Muscle of back (tissue), 13 donors: ENCODE measurements at places on chromosomes 1 and 21. TPM values are rescaled to one million over a fixed set of nuclear protein-coding genes. Genes with fewer than 3 reads are reported as not detected.

- no peak for DNase-seq
Measured at GRCh38 chr21:35548904-35549615, 500.0 kb upstream of the RUNX1 start.

- DNase-seq = no peak
Measured at GRCh38 chr1:24177161-24177560, 9.9 kb downstream of the IFNLR1 start.

- no peak for DNase-seq
Measured at GRCh38 chr1:245730801-245731200, 576.0 kb downstream of the KIF26B start.

GRCh38 chr1:60224523-60224922, 151.0 kb upstream of the C1orf87 start:
- DNase-seq = peak; percentile 54

DNA sequence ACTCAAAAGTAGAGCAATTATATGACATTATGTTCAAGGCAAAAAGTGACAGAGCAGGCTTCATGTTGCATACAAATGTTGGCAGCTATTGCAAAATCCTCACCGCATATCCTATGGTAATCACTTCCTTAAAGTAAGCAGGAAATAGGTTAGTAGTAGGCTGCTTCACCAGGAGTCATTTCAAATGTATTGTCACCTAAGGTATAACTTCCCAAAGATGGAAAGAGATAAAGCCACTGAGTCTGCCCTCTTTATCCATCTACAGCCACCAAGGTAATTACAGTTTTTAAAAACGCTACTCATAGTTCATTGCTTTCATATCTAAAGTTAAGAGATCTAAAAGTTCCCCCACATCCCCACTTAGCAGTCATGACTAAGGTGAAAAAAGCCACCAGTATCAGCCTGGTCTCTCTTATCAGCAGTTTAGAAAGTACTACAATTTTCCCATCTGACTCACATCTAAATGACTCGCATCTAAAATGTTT, 31.6 kb upstream of the UBE2U start:
- DNase-seq = no peak

CD1E gene
- not detected for polyA plus RNA-seq

DNA sequence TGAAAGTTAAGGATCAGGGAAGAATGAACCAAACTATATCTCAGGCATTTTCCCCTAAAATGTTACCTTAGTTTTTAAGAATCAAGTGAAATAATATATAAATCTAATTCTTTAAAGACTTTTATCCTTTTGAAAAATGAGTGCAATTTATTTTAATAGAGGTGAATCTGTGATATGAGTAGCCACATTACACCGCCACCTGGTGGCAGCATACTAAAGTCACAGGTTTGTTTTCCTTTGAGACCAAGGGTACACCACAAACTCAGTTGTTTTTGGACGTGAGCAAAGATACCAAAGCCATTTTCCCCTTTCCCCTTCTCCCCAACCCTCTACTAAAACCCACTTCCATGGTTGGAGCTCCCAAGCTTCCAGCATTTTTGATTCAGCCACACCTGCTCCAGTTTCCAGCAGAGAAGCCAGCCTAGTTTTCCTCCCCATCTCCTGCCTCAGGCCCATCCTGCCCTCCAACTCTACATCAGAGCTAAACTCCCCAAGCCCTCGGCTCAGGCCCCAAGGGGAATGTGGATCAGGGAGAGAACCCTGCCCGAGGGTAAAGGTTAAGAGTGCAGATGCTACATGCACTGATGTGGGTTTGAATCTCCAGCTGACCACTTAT, 22.9 kb upstream of the LDLRAP1 start:
- peak; percentile 62 for DNase-seq

- peak; percentile 60 for DNase-seq
Measured at GRCh38 chr1:173202424-173203145, 4.5 kb downstream of the TNFSF4 start.

DNA sequence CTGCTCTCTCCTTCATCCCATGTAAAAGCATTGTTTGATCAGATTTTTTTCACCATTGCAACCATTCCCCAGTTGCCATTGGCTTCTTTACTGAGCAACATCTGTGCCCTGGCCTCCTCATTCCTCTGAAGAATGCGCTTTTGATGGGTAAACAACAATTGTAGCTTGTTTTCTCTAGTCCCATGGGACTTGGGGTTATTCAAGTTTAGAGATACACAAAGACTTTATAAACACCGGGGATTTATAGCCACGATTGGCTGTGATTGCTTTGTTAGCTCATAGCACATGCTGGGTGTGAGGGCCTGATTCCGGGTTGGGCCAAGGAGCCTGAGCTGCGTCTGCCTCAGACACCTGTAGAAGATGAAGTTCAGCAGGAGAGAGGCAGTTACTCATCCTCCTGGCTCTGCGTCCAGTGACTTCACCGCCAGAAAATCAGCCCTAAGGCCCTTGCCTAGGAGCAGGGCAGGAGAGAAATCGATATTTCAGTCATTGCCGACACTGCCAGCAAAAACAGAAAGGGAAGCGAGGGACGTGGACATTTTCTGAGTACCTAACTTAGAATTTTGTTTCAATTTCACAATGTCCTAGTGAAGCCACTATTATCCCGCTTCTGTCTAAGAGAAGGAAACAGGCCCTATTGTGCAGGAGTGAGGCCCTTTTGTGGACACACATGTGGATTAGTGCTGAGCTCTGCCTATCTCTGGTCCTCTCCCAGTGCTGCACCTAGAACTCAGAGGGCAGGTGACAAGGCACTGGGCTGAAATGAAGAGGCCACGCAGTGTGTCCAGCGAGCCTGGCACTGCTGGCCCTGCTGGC, 159.8 kb upstream of the USP24 start:
- peak; percentile 68 for DNase-seq

DNA sequence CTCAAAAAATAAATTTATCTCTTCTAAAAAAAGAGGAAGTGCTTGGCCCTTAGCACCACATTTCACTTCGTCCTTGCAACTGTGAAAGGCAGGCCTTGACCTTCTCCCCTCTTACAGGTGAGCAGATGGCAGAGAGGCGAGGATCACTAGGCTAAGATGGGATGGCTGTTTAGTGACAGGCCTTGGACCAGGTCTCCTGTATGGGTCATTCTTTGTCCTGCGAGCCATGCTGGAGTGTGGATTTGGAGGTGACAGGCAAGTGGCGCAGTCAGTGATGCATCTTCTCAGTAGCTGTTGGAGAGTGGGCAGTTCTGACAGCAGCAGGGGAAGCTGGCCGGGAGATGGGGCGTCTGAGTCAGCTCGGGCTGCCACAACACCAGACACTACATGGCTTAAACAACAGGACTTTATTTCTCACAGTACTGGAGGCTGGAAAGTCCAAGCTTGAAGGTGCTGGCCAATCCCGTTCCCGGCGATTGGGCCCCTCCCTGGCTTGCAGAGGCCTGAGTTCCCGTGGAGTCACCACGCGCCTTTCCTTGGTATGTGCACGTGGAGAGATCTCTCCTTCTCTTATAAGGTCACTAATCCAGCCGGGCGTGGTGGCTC, 16.5 kb downstream of the SLC27A3 start:
- no peak for DNase-seq

CELA3A gene
- 0.57 TPM for polyA plus RNA-seq

DNA sequence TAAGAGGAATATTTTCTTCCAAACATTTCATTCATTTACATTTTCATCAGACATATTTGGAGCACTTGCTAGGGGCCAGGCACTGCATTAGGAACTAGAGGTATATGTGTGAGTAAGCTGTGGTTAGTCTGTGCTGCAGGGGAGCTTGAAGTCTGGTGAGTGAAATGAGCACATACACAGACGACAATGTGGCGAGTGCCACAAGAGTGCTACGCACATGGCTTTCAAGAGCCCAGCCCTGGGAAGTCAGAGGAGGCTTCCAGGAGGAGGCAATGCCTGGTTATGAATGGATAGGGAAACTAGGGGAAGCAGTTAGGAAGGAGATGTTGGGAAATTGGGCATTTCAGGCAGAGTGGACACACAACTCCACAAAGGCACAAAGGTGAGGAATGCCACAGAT, 171.8 kb downstream of the IER5 start:
- no peak for DNase-seq

GRCh38 chr1:167455786-167456446, 62.4 kb downstream of the CD247 start:
- peak; percentile 30 for DNase-seq

GRCh38 chr1:91557826-91558225, 57.2 kb downstream of the CDC7 start:
- DNase-seq = no peak

DNA sequence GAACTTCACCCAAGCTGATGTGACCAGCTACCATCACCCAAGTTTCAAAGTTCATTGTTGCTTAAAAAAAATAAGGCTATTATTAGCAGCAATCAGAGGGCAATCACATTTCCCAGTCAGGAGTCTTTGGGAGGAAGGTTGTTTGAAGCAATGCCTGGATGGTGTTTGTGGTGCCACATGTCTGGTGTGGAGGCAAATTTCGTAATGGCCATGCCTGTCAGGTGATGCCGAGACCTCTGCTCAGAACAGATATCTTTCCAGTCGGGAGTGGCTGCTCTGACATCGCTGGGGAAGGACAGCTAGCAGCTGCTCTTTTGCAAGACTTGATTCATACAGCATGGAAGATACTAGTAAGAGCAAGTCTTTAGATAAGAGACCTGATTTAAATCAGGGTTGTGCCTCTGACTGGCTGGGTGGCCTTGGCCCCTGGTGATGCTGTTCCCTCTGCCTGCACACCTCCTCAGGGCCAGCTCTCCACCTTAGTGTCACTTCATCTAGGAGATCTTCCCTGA, 187.8 kb upstream of the JUN start:
- DNase-seq = no peak

- no peak for DNase-seq
Measured at GRCh38 chr1:23599125-23599524, 39.8 kb upstream of the ID3 start.

DNA sequence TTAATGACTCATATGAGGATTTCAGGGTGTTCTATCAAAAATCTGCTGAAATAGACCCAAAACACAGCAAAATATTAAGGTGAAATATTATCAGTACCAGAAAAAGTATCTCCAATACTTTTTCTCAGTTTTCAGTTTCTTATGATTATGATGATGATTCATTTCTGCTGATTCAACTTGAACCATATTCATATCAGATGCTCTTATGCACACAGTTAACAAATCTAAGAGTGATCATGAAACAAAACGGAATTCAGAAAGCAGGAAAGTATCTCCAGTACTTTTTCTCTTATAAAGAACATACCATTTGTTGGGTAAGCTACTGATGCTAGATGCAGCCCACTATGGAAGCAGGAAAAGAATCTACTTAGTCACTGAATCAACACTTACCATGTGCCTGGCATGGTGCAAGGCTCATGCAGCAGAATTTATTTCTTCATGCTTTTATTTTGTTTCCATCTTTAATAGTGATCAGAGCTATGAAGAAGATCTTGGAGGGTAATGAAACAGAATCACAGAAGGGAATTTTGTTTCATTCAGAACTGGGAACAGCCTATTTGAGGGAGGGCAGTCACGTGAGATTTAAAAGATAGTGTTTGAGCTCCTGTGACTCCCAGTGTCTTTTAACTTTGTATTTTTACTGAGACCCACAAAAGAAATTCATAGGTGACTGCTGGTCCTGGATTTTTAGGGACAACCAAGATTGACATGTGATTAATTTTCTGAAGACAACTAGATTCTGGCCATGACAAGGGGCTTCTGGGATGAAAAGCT, 480.6 kb downstream of the SETD4 start:
- no peak for DNase-seq

GRCh38 chr1:39422614-39423013, 68.8 kb upstream of the BMP8A start:
- DNase-seq = no peak

PADI4 gene
- 0.42 TPM for polyA plus RNA-seq

FCRL6 gene
- not detected for polyA plus RNA-seq

DNA sequence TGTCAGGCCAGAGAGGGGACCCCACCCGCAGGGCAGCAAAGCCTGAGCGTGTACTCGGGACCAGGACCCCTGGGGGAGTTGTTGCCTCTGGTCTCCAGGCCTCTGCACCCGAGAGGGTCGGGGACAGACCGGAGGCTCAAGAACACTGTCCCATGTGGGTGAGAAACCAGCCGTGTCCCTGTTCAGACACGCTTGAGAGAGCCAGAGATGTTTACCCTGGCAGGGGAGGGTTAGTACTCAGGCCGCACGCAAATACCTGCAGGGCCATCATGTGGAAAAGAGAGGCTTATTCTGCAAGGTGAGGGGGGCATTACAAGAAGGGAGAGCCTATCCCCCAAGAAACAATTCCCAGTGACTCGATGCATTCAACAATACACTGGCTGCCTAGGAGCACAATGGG, 74.0 kb upstream of the ARHGEF16 start:
- DNase-seq = no peak

KCNE2 gene
- polyA plus RNA-seq = 0.63 TPM

COL8A2 gene
- 20.1 TPM for polyA plus RNA-seq

DNA sequence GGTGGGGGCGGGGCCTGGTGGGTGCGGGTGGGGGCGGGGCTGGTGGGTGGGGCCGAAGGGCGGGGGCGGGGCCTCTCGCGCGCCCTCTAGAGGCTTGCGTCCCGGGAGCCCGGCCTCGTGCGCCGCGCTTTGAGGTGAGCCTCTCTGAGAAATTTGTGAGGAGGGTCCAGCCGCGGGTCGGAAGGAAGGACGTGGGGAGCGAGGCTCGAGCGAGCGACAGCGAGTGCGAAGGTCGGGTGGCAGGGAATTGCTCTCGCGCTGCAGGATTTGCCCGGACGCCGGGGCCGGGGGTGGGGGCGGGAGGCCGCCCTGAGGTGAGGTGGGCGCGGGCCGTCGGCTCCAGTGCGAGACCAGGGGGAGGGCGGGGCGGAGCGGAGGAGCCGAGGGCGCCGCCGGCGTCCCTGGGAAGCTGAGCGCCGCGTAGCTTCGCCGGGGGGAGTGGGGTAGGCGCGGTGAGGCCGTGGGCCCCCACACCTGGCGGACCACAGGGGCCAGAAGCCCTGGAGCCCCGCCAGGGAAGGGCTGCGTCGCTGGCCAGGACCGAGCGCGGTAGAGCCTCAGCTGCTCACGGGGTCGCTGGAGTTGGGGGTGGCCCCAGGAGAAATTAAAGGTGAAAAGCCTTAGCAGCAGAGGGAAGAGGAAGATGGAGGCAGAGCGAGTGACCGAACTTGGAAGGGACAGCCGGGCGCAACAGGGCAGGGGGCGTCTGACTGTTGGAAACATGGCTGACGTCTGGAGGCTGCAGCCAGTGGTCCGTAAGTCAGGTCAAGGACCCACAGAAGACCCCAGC, 754 bp upstream of the LSS start:
- DNase-seq = peak; percentile 46

- DNase-seq = no peak
Measured at GRCh38 chr1:67434491-67434890, 4.3 kb upstream of the SERBP1 start.

DNA sequence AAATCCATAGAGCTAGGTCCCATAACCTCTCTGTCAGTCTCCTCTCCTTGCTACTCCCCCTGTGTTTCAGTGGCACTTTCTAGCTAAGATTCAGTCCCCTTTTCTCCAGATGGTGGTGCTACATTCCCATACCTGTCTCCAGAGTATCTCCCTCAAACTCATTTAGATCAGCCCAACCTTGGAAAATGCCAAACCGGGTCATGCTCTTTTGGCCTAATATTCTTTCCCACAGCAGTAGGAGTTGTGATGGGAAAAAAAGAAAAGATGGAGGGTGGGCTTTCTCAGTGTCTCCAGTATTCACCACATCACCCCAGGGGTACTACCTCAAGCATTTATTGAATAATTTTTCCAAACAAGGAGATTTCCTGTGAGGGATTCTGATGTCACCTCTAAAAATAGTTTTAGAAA, 3.2 kb upstream of the RXFP4 start:
- DNase-seq = peak; percentile 82
